ENCODE measurements at places on chromosomes 12 and 14. TPM values are rescaled to one million over a fixed set of nuclear protein-coding genes. Genes with fewer than 3 reads are reported as not detected.

DNA sequence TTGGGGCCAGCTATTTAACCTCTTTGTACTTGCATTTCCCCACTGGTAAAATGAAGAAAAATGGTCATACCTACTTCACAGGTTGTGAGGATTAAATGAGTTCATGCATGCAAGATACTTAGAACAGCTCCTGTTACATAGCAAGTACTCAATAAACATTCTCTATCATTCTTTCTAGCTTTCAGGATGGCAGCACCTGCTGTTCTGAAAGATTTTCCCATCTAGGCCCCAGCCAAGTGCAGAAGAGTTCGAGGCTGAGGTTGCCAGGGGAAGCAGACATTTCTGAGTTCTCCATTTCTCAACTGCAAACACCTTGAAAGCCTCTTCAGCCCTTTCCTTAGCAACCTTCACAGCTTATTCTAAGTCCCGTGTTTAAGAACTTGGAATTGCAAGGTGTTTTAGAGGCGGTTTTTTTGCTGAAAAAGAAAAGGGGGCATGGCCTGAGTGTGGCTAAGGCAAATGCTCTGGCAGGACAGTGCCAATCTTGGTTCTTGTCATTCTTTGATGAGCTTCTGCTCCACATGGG, 73.0 kb upstream of the PRMT8 start:
- DNase-seq = no peak

DNA sequence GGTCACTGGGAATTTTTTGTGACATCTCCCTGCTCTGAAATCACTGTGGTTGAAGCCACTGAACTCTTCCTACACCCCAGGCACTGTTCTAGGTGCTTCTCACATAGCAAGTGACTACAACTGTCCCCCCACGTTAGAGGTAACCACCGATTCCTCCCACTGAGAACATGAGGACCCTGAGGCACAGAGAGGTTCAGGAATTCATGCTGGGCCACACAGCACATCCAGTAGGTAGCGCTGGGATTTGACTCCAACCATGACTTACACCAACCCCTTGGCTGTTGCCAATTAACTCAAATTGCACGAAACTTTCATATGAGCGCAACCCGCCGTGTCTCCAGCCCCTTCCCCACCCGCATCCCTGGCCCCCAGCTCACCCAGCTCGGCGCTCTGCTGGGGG, 105.2 kb downstream of the RFLNA start:
- no peak for DNase-seq

GRCh38 chr12:116187151-116187511, 90.4 kb downstream of the MED13L start:
- DNase-seq = no peak

DNA sequence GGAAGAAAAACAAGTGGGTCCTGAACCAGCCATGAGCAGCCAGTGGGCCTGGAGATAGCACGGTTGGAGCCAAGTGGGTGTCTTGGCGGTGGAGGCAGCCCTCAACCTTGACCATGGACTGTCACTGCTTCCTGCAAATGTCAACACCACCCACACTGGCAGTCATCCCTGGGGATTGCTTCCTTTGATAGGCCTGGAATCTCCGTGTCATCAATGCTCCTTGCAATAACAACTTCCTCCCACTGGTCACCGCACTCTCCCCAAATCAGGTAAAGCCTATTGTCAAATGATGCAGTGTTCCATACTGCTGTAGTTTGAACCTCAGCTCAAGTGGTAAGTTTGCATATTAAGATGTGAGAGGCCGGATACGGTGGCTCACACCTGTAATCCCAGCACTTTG, 129.1 kb downstream of the NTF3 start:
- no peak for DNase-seq

DNA sequence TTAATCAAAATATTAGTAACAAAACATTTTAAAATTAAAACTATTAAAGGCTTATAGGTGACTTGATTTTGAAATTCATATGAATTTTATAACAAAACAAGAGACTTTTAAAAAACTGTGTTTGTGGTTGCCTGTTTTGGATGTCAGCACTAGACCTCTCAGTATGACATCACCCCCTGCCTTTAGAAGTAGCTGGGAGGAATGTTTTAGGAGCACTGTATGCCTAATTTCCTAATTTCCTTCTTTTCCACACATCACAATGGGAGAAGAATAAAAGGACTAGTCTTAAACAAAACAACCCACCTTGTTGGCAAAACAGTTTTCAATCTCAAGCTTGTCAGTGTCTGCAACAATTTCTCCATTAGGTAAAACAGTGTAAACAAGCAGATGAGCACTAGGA, 48.1 kb upstream of the PZP start:
- no peak for DNase-seq

NPFF gene
- not detected for total RNA-seq
